Stimulated activated CD4-positive, alpha-beta T cell treated with anti-CD3 and anti-CD28 coated beads, TNF-alpha, amount 100 ng/mL, for 1 hour (primary cell): ENCODE measurements at places on chromosomes 5 and 9.

DNA sequence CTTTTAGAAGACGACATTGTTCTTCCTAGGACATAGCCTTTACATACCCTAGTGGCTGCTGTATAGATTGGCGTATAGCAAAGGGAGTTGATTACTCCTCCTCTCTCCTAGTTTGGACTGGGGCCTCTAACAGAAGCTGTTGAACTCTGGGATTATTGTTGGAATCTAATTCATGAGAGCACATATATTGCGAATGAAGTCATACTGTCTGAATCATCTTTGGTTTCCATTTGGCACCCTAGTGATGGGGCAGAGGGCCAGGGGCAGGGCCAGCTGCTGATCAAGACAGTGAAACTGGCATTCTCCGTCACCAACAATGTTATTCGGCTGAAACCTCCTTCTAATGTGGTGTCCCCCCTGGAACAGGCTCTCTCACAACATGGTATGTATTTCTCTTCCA is 40.3 kb downstream of the NUP188 start:
- no peak for DNase-seq

GRCh38 chr5:170617533-170618490 is 114.0 kb downstream of the KCNIP1 start:
- DNase-seq: no peak

- no peak for DNase-seq
Measured at GRCh38 chr9:6566409-6567139, 79.0 kb downstream of the GLDC start.

- DNase-seq: no peak
Measured at GRCh38 chr5:102554728-102555127, 55.9 kb upstream of the SLCO6A1 start.

GRCh38 chr5:143006501-143006900 is 236.3 kb downstream of the ARHGAP26 start:
- DNase-seq: no peak

DNA sequence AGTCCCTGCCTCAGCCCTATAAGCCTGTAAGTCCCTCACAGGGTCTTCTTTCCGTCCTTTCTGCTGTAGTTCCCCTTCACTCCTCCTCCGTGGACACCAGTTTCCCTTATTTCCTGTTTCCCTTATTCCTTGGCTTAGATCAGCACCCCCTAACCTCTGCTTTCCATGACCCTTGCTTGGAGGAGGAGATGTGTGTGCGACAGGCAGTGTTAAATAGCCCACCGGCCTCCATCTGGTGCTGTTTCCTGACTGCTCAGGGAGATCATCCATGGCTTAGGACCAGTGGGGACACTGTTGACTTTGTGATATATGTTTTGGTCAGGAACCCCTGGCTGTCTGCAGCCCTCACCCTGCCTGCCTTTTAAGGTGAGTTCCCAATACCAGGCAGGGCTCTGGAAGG is 34.1 kb upstream of the PSD2 start:
- DNase-seq: no peak

DNA sequence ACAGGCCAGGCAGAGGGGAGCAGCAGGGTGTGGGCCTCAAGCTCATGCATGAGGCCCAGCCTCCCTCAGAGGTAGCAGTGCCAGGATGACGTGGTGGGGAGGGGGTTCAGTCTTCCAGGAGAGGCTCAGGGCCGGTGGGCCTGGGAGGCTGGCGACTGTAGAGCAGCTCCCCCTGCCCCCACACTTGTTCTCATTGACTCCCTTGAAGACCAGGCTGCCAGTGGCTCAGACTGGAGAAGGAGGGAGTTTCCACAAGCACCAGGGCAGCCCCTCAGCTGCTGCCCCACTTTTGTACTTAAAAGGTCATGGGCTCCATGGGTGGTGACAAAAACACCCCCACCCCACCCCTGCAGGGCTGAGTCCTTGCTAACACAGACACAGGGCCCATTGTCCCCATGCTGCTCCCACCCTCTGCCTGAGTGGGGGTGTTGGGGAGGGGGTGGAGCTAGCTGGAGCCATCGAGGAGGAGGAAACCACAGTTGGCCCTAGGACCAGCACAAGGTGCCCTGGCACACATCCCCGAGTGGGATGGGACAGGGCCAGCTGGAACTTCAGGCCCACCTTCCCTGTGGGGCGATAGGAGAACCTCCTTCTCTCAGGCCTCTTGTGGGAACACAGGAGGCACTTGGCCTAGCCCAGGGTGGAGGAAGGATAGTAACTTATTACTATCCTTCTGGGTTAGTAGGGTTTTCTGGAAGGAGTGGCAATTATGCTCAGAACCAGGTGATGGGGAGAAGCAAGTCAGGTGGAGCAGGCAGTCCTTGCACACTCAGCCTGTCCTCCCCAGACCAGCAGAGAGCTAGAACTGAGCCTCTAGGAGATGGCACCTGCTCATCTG is 10.7 kb downstream of the PDLIM4 start:
- no peak for DNase-seq

DNA sequence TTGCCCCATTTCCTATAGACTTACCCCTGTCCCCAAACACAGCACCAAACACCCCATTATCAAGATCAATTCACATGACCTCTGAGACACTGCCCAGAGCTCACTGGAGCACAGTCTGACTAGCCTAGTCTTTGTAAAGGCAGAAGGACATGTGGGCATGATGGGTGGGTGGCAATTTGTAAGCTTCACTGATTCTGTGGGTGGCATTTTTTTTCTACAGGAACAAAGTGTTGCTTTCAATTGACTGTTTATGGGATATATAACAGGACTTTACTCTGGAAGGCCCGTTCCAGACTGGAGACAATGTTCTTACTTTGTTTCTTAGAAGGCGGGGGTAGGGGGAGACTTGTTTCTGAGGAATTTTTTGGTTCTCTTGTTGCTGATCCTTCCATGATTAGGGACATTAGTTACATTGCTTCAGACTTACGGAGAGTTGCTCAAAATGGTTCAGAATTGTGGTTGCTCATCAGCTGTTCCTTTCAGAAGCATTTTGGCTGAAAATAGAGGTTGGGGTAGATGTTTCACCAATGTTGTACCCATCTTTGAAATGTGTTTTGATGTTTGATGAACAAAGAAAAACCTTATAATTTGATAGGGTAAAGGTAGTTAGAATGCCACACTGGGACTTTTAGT is 20.2 kb downstream of the NNT start:
- DNase-seq: no peak

- DNase-seq: no peak
Measured at GRCh38 chr5:78056901-78057514, 237.5 kb downstream of the AP3B1 start.
